Stromal cell of bone marrow (primary cell): ENCODE measurements at places on chromosomes 1 and 21.

- DNase-seq, result no peak
Measured at GRCh38 chr1:228036701-228037231, 30.0 kb downstream of the WNT3A start.

DNA sequence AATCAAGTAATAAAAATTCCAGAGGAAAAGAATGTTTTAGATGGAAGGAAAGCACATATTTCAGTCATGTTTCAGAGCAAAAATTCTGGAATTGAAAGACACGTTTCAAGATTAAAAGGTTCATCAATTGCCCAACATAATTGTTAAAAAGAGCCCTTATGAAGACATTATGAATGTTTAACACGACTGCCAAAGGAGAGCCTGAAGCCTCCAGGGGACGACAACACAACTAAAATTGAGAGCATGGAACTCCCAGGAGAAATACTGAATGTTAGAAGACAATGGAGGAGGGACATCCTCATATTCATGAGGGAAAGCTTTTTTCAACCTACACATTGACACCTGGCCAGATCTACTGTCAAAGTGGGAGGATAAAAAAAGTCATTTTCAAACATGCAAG, 16.0 kb downstream of the OR2T11 start:
- DNase-seq, result peak; percentile 13

DNA sequence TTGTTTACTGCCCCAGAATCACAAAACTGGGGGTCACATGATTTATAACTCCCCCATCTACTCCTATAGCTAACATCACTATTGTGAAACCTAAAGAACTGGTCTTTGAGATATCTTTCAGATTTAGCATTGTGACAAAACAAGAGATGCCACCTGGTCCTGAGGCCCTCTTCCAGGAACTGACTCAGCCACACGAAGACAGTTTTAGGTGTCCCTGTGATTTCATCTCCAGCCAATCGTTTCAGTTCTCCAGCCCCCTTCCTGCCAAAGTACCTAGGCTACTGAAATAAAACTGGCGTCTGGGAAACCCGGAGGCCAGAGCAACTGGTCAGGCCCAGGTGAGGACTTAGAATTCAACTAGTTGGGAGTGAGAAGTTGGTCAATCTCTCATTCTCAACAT, 36.6 kb downstream of the TBX19 start:
- no peak for DNase-seq

DNA sequence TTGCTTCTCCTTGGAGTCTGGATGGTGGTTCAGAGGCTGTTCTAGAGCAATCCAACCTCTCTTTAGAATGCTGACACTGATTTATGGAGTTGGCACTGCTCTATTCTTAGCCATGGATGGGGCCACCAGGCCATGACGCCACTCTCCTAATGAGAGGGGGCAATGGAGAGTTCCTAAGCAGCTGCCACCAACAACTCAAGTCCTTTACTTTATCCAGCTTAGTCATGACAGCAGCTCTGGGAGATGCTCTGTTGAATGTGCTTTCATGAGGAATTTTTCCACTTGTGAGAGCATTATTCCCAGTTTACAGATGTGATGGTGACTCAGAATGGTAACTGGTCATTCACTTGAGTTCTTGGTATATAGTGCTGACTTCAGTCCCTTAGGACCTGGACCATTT, 366.3 kb downstream of the HHAT start:
- DNase-seq, result peak; percentile 23

GRCh38 chr1:152871731-152872126, 6.4 kb upstream of the SMCP start:
- no peak for DNase-seq

GRCh38 chr1:8238141-8239038, 79.5 kb upstream of the SLC45A1 start:
- peak; percentile 43 for DNase-seq

- DNase-seq, result no peak
Measured at GRCh38 chr1:96992871-96993270, 271.3 kb downstream of the PTBP2 start.

- DNase-seq, result no peak
Measured at GRCh38 chr1:190373705-190374336, 103.8 kb downstream of the BRINP3 start.

- DNase-seq, result no peak
Measured at GRCh38 chr21:36169470-36170128, 13.0 kb downstream of the DOP1B start.

- DNase-seq, result peak; percentile 8
Measured at GRCh38 chr1:213724640-213725536, 262.9 kb upstream of the PROX1 start.

GRCh38 chr1:11280719-11281376, 7.8 kb downstream of the UBIAD1 start:
- no peak for DNase-seq

DNA sequence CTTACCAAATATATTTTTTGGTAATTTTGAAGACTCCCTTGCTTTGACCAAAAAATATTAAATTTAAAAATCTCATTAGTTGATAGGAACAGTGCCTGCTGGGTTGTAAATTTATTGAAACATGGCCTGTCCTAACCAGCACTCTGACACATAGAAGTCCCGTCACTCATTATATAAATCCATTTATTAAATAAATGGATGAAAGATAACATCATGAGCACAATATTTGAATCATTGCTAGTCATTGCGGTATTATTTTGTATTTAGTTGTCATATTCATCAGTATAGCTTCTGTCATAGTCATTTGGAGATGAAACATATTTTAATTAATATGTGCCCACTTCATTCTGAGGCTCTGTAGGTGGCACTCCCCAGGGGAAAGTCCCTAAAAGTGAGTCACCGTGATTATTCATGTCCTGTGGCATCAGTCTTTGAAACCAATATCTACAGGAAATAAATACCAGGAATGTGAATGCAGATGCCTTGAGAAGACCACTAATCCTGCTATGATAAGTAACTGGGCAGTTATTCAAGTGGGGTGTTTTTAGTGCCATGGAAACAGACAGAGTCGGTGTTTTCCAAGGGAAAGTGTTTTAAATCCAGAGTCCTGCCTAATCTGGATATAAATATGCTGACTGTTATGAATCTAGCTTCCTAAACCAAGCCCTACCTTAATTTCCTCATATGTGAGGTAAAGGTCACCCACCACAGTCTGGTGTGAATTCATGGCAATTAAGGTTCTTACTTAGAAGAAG, 302.0 kb downstream of the DUSP10 start:
- DNase-seq, result peak; percentile 92

GRCh38 chr1:82265436-82265835, 464.7 kb downstream of the ADGRL2 start:
- DNase-seq, result no peak
